ENCODE measurements at places on chromosomes 16 and 17.

DNA sequence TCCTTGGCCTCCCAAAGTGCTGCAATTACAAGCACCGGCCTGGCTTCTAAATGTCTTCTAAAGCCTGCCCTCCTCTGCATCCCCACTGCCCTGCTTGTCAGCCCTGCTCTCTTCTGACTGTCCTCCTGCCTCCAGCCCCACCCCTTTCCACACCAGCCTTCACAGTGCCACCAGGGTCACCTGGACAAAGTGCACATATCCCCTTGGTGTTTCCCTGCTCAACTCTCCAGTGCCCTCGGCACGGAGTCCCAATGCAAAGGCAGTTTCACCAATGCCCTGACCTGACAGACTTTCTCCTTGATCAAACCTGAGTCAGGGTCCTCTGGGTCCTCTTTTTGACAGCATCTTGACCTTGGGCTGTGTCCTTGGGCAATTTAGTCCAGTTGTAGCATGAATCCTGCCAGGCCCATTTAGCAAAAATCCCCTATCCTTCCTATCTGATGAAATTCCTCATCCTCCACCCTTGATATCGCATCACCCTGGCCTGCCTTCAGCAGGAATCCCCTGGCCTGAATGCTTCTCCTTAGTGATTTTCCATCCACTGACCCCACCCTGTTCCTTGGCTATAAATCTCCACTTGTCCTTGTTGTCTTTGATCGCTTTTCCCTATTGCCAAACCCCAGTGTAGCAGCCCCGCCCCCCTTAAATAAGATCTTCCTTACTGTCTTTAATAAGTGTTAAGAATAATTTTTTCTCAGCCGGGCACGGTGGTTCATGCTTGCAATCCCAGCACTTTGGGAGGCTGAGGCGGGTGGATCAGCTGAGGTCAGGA, 42.7 kb upstream of the ETV4 start:
- DNase-seq, result no peak

DNA sequence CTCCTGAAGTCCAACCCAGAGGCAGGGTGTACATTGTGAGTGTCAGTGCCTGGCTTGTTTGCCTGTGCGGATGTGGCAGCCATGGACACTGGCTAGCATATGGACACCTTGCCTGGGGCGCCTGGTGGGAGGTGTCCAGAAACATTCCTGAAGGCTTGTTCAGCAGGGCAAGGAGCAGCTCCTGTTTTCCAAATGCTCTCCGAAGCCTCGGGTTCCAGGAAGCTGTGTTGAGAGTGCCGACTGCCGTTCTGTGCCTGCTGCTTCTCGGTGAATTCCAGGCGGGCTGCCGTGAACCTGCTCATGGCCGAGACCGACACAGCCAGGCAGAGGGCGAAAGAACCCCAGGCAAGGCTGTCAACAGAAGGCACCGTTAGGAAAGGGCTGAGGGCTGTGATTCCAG, 10.9 kb upstream of the DHRS7C start:
- DNase-seq, result no peak

- DNase-seq, result no peak
Measured at GRCh38 chr16:159136-159849, 6.5 kb upstream of the HBM start.

- no peak for DNase-seq
Measured at GRCh38 chr17:30170415-30170987, 53.9 kb downstream of the NSRP1 start.

DNA sequence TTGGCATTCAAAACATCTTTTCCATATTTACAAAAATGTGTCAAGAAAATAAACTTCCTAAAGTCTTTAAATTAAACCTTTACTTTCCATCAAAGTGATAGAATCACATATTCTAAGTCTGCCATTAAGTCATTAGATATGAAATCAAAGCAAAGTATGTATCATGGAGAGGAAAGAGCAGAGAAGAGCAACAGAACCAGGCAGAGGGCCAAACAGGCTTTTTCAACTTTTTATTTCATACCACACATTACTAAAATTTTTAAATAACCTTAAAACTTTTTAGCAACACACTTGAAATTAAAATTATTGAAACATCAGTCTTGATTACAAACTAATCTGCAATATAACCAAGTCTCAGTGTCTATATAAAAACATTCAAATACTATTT, 13.8 kb downstream of the SIAH1 start:
- DNase-seq, result no peak

DNA sequence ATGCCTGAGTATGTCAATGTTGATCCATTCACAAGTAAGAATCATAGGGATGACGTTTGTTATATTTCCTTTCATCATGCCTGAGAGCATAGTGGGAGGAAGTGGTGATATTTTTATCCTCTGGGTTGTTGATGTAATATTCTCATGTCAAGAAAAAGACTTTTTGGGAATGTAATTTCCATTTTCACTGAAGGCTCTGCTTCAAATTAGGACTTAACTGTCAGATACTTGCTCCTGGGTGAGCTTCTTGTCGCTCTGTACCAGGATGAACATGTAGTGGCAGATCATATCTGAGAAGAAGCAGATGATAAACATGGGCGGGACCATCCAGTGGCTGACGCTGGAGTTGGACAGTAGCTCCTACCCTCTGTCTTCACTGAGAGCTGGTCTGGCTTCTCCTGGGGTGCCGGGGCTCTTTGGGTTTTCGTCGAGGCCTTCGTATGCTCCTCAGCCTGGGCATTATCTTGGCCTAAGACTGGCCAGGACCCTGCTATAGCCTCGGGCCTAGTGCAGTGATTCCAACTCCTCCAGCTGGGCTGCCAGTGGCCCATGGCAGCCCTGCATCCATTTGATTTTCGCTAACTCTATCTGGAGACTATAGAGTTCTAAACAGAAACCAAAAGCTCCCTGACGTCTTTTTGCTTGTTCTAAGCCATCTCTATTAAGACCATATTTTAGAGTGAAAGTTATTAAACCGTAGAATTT, 19.7 kb downstream of the CYB5B start:
- peak; percentile 77 for DNase-seq

DNA sequence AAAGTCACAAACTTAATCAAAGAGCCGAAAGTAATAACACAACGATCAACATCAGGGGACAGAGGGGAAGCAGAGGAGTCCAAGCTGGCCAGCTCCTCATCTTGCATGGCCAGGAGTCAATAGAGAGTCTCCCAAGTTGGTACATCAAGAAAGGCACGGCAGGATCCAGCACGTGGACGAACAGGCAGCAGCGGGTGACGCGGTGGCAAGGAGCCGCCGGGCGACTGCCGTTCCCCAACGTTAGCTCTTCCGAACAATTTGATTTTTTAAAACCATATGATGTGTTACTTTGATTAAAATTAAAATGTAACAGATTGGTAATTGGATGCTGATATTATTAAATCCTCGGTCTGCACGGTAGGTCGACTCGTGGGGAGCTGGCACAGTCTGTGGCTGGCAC, 81.8 kb upstream of the DOC2B start:
- no peak for DNase-seq

DNA sequence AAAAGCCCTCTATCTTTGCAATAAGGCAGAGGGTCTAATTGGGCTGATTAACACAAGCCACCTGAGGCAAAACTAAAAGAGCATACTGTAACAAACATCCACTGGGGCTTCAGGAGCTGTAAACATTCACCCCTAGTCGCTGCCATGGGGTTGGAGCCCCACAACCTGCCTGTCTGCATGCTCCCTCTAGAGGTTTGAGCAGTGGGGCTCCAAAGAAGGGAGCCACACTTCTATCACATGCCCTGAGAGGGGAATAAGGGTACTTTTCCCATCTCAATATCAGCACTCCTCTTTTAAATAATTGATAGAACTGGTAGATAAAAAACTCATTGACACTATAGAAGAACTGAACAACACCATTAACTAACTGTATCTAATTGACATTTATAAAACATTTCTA, 130.1 kb upstream of the COX10 start:
- DNase-seq, result no peak
